Muscle of leg (tissue), 16 donors: ENCODE measurements at places on chromosomes 2 and 18.

DNA sequence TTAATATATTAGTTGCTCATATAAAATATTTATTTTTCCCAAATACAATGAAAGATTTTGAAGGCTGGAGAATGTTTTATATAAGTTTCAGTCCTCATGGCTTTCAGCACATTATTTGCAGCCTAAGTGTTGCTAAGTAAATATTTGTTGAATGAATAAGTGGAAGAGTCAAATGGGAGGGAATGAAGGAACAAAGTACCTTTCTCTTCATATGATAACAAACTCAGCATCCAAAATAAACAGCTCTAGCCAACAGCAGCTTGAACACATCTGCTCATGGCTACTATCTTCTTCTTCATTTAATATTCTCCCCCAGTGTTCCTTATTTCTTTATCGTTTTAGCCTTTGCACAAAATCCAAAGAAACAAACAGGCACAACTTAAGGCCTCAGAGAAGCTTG is 385.2 kb upstream of the PIK3C3 start:
- no peak for DNase-seq

DNA sequence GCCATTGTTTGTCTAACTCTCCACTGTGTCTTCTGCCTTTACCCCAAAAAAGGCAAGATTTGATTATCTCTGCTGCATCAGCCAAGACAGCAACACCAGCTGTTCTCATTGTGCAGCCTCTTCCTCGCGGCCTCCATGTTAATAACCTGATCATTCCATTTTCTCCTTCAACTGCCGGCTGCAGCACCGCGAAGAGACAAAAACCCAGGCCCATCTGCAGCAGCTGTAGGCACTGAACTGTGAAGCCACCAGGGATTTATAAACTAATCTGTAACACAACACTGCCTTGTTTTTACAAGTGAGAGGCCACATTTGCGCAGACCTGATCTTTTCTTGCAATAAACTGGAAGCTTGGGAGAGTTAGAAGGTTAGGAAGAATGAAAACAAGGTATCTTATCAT is 147.8 kb downstream of the SATB2 start:
- peak; percentile 80 for DNase-seq

GRCh38 chr2:132760405-132760804 is 90.4 kb upstream of the LYPD1 start:
- DNase-seq: no peak

- no peak for DNase-seq
These were observed 373.9 kb upstream of the CNTNAP5 start for GRCh38 chr2:123651151-123651550.
